ENCODE measurements at places on chromosomes 3 and 15. TPM values are rescaled to one million over a fixed set of nuclear protein-coding genes. Genes with fewer than 3 reads are reported as not detected.

ERC2 gene
- 3.4 TPM for polyA plus RNA-seq

FMN1 gene
- 16.4 TPM for polyA plus RNA-seq

TRMT10C gene
- 41.2 TPM for polyA plus RNA-seq

ARGFX gene
- polyA plus RNA-seq = not detected

STARD9 gene
- polyA plus RNA-seq = 8.0 TPM

SH2D7 gene
- 0.63 TPM for polyA plus RNA-seq

RTP4 gene
- polyA plus RNA-seq = 0.73 TPM
